ENCODE measurements at places on chromosomes 12 and 14.

- DNase-seq: no peak
These were observed 50.3 kb downstream of the DAO start for GRCh38 chr12:108930155-108930554.

GRCh38 chr14:89504091-89504490, 87.1 kb upstream of the FOXN3 start:
- no peak for DNase-seq

DNA sequence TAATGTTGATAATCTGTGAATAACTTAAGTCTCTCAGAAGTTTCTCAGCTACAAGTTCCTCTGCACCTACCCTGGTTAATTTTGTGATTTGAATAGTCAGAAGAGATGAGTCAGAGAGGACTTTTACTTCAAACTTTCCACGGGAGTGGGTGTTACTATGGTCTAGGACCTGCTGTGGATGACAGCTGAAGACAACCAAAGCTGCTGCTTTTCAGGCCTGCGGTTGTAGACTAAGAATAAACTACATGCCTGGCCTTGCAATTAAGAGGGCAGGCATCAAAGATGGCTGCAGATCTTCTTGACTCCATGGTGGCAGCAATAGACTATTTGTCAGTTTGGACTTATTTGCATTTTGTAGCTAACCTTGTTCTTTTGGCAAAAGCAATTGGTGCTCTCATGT, 227.1 kb upstream of the KRR1 start:
- peak; percentile 6 for DNase-seq

GRCh38 chr12:94263011-94263811, 114.8 kb downstream of the PLXNC1 start:
- DNase-seq: peak; percentile 57

GRCh38 chr12:115866909-115867525, 410.5 kb downstream of the MED13L start:
- no peak for DNase-seq

GRCh38 chr12:50234347-50234746, 49.0 kb downstream of the LIMA1 start:
- DNase-seq: no peak

DNA sequence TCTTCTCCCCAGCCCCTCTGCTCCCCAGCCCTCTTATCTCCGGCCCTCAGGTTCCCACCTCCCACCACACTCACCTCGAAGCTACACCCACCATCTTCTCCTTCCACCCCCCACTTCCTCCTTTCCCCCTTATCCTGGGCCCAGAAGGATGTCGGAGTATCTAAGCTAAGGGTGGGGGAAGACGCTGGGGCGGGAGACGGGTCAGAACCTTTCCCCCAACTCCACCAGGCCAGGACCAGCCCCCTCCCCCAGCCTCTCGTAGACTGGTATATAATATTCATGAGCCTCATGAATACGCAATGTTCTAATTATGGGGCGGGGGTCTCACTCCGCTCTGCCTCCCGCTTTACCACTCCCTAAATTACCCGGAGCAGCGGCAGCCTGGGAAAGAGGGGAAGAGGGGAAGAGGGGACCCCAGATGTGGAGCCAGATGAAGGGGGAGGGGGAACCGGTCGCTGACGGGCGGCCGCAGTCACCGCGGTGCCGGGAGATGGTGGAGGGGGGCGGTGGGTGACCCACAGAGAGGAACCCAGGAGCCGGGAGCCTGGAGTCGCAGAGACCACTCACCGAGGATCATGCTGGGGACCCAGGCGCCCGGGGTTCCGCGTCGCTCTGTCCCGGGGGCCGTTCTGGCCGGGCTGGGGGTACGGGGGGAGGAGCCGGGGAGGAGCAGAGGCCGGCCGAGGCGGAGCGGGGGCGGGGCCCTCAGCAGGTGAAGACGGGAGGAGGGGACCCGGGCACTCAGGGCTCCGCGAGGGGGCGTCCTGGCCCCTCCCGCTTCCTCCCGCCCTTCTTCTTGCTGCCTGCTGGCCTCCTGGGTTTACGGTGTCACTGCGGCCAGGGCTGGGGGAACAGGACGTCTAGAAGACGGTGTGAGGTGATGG, 6.4 kb upstream of the ZNF385A start:
- DNase-seq: peak; percentile 45

DNA sequence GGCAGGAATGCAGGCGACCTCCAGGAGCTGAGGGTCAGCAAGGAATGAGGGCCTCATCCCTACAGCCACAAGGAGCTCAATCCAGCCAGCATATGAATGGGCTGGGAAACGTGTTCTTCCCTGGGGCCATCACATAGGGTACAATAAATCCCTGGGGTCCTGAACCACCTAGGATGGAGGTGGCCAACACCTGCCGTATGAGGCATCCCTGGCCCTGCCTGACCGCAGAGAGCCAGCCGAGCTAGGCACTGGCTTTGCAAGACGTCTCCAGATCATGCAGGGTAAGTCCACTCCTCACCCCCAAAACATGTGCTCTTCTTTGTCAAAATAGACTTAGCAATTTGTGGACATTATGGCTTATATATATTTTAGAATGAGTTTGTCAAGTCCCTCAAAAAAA, 303.7 kb upstream of the DIO3 start:
- DNase-seq: no peak

DNA sequence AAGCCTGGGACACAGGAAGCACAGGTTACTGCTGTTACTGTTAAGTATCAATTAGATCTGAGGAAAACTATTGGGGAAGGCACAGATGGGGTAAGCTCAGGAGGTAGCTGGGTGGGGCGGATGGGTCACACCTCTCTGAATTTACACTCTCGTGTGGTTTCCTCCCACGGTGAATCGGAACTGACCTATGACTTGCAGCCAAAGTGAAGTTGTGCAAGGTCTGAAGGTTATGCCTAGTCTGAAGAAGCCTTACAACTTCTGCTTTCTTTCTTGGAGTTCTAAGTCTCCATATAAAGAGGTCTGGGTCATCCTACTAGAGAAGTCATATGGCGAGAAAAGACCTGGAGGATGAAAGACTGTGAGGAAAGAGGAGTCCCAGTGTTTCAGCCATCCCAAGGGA, 25.6 kb upstream of the GPATCH2L start:
- DNase-seq: no peak

DNA sequence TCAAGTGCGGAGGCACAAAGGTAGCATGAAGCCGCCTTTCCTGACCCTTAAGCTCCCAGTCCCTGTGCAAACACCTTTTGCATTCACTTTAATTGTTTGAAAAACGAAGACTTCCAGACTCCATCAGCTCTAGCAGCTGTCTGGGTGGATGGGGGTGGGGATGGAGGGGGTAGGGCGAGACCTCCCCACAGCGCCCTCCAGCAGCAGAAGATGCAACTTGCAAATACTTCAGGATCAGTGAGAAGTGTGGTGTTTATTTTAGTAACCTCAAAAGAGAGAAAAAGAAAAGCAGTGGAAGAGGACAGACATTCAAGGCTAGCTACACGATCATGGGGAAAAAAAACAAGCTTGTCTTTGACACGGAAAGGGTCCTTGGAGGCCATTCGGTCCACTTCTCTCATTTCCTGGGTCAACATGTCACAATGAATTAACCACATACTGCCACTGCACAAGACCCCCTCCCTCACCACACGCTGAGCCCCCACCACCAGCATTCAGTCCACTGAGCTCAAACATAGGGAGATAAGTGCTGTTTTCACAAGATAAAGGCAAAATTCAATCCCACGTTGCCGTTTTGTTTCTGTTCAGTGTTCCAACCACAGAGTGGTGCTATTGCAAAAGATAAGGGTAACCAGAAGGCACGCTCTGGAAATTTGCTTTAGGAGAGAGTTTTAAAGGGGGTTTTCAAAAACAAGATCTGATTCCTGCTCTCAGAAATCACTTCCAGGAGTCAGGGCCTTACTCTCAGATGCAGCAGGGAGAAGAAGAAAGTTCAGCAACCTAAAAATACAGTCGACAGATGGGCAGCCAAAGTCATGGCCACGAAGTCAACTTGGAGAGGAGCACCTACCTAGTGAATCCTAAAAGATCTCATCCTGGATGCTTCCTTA, 3.3 kb upstream of the NTF3 start:
- no peak for DNase-seq

DNA sequence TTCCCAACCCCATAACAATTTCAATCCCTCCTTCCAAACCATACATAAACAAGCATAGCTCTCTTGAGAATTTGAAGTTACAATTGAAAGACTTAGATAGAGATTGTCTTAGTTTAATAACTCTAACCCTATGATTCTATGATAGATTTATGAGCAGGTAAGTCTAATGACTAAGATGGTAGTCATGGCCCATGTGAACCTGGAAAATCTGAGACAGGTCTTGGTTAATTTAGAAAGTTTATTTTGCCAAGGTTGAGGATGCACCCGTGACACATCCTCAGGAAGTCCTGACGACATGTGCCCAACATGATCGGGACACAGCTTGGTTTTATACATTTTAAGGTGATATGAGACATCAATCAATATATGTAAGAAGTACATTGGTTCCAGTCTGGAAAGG, 248.8 kb downstream of the KCNH5 start:
- no peak for DNase-seq

DNA sequence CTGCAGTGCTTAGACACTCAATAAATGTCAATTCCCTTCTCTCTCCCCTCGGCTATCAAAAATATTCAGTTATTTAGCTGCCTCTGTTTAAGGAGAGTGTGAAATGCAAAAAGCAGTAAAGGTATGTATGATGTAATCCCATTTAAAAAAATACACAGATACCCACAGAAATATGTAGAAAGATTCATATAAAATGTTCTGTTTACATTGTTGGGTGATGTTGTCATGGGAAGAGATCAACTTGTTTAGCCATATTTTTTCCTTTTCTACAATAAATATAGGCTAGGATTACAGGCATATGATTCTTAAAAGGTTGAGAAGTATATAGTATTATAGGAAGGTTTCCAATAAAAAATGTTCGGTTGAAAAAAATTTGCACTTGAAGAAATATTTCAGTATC, 7.8 kb downstream of the PPP2R3C start:
- no peak for DNase-seq

DNA sequence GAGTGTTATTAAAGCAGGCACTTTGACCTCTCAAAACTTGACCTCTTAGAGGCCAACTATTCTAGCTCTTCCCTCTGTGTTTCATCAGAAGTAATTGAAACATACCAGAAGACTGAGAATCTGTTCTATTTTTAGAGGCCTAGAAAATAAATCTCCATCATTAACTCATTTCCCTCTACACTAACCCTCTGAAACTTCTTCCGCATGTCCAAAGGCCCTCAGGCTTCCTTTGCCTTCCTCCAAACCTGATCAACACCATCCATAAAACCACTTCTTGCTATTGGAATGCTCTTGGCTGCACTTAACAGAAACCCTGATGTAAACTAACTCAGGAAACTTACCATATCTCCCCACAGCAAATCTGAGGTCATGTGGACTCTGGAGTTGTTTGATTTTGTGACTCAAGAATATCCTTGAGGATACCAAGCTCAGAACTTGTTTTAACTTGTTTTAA, 196.4 kb downstream of the RPAP3 start:
- no peak for DNase-seq

GRCh38 chr14:105486974-105487448, 325 bp downstream of the CRIP1 start:
- DNase-seq: peak; percentile 54

DNA sequence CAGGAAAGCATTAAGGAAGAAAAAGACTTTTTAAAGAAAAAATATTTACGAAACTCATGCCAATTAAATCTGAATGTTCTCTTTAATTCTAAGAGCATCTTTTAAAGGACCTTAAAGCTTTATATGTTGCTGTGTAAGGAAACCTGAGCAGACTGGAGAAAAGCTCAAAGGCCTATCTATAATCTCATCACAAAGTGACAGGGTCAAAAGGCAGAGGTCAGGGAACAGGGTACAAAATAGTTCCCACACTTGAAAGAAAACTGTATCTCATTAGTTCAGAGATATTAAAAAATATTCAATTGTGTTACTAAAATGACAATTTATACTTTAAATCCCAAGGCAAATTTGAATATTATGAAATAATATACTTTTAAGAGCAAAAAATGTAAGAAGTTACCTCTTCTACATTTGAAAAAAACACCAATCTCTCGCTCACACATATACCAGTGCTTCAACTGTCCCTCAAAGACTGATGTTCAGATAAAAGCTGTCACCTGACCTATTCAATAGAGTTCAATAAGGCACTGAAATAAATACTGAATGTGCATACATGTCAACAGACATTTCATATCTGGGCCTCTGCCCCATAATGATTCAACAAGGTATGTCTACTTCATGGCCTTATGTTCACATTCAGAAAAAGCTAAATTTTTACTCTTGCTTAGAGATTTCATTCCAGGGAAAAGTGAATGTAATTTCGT, 17.9 kb downstream of the DENND5B start:
- no peak for DNase-seq

- peak; percentile 45 for DNase-seq
These were observed 16.1 kb downstream of the GPR68 start for GRCh38 chr14:91228112-91229004.

DNA sequence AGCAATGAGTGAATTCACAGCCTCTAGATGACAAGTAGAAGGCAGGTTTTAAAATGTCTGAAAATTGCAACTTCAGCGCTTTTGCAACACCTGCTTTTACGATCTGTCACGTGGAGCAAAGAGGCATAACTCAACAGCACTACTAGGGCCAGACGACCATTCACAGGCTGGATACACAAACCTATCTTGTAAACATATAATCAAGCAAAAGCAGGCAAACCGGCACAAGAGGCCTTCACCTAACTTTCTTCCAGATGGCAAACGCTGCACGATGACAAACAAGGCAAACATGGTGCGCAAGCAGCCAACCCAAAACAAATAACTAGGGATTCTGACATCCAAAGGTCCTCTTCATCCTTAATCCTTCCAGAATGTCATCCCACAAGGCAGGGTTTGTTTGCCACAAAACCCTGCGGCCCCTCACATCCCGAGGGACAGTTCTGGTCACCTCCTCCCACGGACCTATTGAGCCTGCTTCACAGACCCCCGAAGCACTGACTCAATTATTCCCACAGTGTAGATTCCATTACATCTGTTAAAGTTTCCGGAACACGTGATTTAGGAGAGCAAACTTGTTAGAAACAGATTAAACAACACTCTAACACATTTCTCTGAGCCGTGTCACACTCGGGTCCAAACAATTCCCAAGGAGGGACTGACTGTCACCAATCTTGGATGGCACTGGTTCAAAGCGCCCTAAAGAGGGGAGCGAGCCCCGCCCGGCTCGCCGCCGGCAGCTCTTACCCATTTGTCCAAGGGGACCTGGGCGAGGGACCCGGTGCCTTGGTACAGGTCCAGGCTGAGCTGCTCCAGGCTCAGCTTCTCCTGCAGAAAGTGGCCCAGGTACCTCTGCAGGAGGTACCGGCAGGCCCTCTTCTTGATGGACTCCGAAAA, 823 bp downstream of the ATG2B start:
- DNase-seq: no peak

GRCh38 chr12:53506450-53506785, 866 bp downstream of the NPFF start:
- no peak for DNase-seq

DNA sequence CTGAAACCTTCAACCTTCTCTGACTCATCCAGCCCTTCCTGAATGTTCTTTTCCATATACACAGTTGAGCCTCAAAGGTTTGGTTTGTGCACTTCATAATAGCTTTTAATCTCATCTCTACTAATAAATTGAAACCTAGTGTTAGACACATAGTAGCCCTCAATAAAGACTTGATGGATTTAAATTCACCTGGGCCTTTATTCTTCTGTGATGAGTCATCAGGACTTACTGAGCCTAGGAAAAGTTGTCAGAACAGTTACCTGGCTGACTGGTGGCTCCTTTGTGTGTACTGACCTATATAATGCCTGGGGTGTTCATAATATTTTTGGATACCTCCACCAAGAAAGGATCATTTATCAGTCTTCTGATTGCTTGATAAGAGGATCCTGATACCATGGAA, 86.4 kb upstream of the NTF3 start:
- DNase-seq: no peak

- no peak for DNase-seq
These were observed 407.2 kb downstream of the FSCB start for GRCh38 chr14:44099743-44100488.

Measured in stimulated activated CD4-positive, alpha-beta T cell treated with anti-CD3 and anti-CD28 coated beads, Interleukin-15, amount 100 ng/mL, for 1 hour (primary cell).